ENCODE measurements at places on chromosomes 1 and 21.

DNA sequence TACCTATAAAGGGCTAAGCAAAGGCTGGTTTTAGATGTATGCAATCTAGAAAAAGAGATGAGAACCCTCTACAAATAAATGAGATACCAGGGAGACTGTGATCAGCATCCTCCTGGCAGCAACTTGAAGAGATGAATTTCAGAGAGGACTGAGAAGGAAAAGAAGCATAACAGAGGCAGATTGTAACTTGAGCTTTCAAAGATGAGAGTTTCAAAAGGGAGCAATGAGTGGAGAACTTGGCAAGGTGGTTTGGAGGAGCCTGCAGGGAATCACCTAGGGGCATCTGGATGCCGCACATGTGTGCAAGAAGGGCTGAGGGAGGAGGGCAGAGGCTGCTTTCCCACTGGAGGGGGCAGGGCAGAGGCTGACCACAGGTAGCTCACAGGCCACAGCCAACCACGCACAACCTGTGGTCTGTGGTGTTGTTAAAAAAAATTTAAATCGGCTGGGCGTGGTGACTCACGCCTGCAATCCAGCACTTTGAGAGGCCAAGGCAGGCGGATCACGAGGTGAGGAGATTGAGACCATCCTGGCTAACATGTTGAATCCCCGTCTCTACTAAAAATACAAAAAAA is 50.2 kb downstream of the PCNX2 start:
- DNase-seq: no peak

- DNase-seq: no peak
Measured at GRCh38 chr1:61782771-61783170, 40.5 kb downstream of the PATJ start.

GRCh38 chr1:186532466-186532865 is 71.6 kb upstream of the PDC start:
- DNase-seq: no peak

DNA sequence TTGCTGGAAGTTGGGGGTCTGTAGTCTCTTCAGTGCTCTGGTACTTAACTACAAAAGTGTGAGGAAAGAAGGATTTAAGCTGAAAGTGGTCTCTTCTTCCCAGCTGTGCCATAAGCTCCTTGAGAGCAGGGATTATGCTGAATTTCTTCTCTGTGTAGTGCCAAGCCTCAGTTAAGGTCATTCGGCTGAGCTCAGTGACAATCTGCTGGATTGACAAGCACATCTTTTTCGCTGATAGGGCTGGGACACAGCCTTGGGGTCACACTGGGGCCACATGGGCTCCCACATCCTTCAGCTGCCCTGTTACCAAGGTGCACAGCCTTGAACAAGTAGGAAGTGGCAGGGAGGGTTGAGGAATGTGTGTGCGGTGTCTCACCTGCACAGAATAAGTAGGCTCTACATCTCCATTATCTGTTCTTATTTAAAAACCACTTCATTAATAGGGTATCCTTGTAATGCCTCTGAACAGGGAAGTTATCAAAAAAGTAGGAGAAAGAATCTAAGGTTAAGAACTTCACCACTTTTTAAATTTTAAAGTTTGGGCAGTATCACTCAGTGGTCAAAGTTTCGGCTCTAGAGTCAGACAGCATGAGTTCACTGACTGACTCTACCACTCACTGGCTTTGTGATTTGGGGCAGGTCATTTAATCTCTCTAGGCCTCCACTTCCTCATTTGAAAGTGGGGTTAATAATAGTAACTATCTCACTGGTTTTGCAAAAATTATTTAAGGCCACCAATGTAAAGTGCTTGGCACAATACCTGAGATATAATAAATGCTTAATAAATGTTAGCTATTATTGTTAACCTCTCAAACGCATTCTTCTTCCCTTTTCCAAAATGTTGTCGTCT is 10.3 kb downstream of the ZBTB40 start:
- DNase-seq: no peak

DNA sequence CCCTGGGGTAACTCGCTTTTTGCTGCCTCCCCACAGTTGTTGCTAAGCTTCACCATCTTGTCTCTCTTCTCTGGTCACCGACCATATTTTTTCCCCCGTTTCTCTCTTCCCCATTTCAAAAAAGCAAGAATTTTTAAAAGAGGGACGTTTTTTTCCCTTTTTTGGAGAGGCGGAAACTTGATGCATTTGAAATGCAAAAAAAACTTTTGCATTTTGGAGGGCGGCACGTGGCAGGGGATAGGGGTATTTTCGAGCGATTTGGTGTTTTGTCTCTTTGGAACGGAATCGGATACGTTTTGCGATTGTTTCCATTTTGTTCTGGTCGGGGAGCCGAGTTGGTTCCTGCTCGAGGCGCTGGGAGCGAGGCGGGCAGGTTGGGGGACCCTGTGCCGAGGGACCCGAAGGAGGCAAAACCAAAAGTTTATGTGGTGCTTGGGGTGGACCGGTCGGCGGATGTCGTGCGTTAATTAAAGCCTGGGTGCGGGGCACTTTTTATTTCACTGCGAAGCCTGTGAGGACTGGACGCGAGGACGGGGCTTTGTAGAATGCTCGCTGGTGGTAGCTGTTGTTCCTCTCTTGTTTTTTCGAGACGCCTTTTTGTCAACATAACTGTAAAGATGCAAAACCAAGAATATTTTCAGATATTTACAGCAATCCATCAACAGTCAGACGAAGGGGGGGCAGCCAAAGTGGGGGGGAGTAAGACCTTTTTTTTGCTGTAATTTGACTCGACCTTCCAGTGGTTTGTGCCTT is 884 bp downstream of the H3-3A start:
- DNase-seq: peak; percentile 64

DNA sequence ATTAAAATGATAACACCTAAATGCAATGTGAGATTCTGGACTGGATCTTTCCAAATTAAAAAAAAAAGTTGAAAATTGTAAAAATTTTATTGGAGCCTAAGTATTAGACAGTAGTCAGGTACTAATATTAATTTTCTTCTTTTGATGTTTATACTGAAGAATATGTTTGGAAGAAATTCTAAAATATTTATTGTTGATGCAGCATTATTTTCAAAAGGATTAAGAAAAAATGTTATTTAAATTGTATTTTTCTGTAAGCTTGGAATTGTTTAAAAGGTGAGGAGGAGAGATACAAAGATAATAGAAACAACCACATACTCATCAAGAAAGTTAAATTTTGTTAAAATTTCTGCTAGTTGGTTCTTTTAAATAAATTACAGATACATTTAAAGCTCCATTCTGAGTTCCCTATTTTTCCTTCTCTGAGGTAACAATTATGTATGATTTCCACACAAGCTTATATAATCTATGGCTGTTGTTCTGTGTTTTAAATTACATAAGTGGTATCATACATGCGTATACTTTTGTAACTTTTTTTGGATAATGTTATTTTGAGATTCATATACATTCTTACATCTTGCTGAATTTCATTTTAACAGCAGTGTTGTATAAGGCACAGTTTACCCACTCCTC is 180.3 kb upstream of the RGS18 start:
- no peak for DNase-seq

DNA sequence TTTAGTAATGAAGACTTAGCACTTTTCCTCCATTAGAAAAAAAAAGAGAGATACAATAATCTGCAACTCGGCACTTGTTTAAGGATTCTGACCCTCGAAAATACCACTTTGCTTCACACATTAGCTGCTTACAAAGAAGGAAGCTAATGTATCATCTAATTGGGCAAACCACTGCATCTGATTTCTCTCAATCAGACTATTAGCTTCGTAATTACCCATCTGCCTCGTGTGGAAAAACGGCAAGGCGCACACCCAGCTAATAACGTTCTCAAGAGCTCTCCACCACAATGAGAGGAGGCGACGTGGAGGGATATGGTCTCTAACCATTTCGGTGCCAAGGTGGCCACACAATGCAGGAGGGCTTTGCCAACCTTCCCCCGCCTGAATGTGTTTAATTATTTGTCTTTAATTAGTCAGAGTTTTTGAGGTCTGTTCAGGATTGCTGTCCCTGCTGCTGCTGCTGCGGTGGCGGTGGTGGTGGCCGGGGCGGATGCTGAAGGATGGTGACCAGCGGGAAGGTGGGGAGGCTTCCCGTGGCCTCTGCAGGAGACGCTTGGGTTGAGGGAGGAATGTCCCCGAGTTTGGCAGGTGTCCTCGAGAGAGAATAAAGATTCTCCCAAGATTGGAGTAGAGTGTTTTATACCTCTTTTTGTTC is 374.5 kb downstream of the RPS6KC1 start:
- DNase-seq: no peak

DNA sequence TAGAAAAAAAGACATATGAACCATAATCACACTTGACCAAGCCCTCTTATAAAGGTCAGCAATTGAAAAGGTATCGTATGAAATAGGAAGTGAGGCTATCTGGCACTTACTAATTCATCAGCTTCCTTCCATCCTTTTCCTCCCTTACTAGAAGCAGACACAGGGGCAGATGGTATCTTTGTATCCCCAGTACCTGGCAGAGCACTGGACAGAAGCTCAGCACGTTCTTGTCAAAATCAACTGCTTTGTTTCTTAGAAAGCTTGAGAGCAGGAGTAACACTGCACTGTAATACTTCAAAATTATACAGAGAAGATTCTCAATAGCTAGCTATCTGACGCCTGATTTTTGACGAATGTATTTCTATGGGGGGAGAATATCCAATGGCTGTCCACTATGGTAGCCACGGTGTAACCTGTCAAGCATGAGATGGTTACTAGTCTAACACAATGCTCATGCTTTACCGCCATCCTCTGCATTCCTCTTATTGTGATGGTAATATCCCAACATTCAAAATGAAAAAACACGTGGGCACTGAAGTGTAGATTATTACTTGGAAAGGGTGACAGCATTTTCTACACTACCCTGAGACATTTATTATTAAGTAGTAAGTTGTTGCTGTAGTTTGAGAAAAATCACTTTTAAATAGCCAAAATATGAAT is 175.6 kb downstream of the SIPA1L2 start:
- DNase-seq: no peak

- DNase-seq: peak; percentile 58
Measured at GRCh38 chr1:223712850-223713474, 623 bp downstream of the CAPN2 start.

- DNase-seq: no peak
Measured at GRCh38 chr1:173097001-173097400, 46.3 kb upstream of the TNFSF18 start.

Data from mesothelial cell of epicardium (in vitro differentiated cells).